Activated naive CD8-positive, alpha-beta T cell treated with anti-CD3 and anti-CD28 coated beads, Interleukin-2, amount 50 U/mL, for 16 hours (primary cell): ENCODE measurements at places on chromosomes 16 and 17.

DNA sequence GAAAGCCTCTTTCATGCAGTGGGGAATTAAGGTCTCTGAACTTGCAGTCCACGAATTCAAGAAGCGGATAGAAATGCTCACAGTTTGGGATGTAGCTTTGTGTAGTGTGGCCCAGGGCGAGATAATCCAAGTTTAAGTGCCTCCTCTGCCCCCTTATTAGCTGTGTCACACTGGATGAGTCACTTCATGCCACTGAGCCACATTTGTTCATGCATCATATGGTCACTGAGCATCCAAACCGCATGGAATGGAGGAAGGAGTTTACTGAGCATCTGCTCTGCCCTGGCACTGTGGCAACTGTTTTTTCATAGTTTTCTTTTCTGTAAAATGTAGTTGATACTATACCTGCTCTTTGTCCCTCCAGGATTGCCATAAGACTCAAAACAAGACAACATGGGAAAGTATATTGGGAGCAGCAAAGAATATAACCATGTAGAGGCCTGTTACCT lies 15.1 kb upstream of the DHX8 start:
- DNase-seq, result no peak

DNA sequence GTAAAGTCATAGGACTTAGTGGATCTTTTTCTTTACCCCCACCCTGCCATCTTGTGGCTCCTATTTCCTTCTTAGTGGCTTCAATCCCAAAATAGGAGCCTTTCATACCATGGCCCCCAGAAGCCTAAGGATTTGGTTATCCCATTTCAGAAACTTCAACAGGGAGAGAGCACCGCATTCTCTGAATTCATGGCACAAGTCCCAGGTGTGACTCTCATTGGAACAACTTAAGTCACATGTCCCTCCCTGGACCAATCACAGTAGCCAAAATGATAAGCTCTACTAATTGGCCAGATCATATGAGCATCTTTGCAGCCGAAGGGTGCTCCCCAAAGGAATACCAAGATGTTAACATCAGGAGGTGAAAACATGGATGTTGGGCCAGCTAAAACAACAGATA lies 43.2 kb downstream of the AXIN2 start:
- DNase-seq, result no peak

DNA sequence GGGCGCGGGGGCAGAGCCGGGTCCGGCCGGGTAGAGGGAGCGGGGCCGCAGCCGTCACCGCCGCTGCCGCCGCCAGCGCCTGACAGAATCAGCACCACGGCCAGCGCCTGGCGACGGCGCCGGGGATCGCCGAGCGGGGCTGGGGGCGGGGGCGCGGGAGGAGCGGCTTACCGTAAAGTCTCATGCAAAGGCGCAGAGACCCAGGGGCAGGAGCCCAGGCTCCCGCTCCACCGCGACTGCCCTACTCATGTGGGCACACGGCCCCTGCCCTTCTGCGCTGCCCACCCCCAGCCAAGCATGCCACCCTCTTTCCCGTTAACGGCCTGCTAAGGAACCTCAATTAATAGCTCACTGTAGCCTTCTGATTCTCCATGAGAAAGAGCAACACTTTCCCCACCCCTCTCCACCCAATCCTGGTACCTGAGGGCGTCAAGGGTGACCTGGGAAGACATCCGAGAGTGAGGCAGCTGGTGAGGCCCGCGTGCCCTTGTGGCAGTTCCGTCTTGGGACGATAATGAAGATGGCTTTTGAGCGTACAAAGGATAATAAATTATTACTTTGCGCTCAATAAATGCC lies at the start of gene SEZ6:
Gene SEZ6, minus strand, starts transcription at position 98 of the 576 bp plus-strand sequence. CDS start 164 bp downstream, outside the sequence.
- peak; percentile 27 for DNase-seq

GRCh38 chr17:66939461-66940114 lies 24.9 kb upstream of the CACNG4 start:
- DNase-seq, result no peak

DNA sequence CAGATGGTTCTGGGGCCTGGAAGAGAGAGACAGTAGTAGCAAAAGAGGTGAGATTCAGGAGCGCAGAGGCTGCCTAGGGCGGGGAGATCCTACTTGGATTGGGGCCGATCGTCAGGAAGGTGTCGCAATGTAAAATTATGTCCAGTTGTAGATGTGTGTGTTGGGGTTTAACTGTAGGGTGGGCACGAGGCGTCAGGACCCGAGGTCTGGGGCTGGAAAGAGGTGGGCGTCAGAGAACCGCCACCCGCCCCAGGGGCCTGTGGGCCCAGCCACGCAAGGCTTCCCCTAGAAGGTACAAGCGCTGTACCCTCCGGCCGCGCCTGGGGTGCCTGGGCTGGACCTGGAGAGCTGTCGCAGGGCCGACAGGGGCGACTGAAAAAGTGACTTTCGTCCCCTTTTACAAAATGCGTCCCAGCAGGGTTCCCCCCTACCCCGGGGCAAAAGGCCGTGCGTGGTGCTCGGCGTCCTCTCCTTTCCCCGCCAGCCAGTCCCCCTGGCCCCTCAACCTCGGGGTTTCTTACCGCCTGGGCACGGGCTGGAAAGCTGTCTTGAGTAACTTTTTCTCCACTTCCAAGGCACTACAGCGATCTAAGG lies 2.8 kb downstream of the IRX3 start:
- no peak for DNase-seq
